Keratinocyte (primary cell): ENCODE measurements at places on chromosomes 7 and 10. TPM values are rescaled to one million over a fixed set of nuclear protein-coding genes. Genes with fewer than 3 reads are reported as not detected.

The SPDYE2B gene
- polyA plus RNA-seq: not detected in 3 replicates

The UTF1 gene
- polyA plus RNA-seq: not detected in 3 replicates

The C7orf33 gene
- not detected in 3 replicates for polyA plus RNA-seq

The ACBD7 gene
- polyA plus RNA-seq: 0.08 to 0.20 TPM in 2 of 3 replicates, not detected in the other

The CRYGN gene
- not detected in 3 replicates for polyA plus RNA-seq

GRCh38 chr10:5760515-5760914 lies 52.7 kb downstream of the GDI2 start:
- no peak for DNase-seq

GRCh38 chr7:151946932-151947331 lies 9.3 kb upstream of the GALNTL5 start:
- DNase-seq: no peak

DNA sequence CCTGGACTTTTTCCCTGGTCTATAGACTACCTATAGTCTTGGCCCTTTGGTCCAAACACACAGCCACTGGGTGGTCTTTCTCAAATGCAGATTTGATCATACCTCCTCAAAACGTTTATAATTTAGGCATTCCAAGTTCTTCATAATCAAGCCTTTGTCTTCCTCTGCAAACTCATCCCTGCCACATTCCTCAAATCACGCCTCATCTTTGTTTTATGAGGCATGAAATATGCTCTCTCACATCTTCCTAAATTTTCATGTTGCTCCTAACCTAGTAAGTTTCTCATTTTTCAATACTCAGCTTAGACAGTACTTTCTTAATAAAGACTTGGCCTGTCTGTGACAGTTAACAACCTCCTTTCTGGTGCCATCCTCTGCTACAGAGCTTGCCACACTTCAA lies 10.9 kb upstream of the HERC4 start:
- DNase-seq: no peak

GRCh38 chr7:137890449-137890921 lies 43.7 kb upstream of the DGKI start:
- DNase-seq: no peak

GRCh38 chr10:11898033-11898371 lies 74.8 kb downstream of the PROSER2 start:
- DNase-seq: no peak

GRCh38 chr10:6497620-6498019 lies 82.5 kb downstream of the PRKCQ start:
- no peak for DNase-seq
